ENCODE measurements at places on chromosomes 5 and 9.

DNA sequence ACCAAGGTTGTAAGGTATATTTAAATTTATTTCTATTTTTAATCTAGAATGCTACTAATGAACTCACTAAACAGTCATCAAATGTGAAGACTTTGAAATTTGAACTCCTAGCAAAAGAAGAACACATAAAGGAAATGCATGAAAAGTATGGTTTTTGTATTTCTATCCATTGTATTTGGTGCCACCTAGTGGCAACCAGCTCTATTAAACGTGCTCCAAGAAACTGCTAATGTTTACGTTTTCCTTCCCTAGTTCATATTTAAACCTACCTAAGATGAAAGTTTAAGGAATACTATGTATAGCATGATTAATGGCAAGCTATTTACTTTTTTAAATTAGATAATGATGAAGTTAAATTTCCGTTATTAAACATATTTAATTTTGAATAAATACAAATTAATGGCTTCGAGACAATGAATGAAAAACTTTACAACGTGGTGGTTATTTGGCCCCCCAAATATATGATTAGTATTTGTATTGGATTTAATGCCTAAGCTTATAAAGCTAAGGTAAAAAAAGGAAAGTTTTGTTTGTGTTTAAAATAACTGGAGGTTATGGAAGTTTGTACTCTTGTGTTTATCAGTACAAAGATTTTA, 115.9 kb upstream of the SH3GL2 start:
- peak; percentile 26 for DNase-seq

GRCh38 chr9:137449931-137450538, 8.9 kb upstream of the ENTPD8 start:
- DNase-seq, result no peak

- DNase-seq, result no peak
Observed at GRCh38 chr5:111095982-111096381, 3.8 kb downstream of the WDR36 start.

- DNase-seq, result no peak
Observed at GRCh38 chr5:96006291-96006690, 44.6 kb upstream of the ELL2 start.

- DNase-seq, result no peak
Observed at GRCh38 chr5:107104040-107104995, 566.4 kb downstream of the EFNA5 start.

DNA sequence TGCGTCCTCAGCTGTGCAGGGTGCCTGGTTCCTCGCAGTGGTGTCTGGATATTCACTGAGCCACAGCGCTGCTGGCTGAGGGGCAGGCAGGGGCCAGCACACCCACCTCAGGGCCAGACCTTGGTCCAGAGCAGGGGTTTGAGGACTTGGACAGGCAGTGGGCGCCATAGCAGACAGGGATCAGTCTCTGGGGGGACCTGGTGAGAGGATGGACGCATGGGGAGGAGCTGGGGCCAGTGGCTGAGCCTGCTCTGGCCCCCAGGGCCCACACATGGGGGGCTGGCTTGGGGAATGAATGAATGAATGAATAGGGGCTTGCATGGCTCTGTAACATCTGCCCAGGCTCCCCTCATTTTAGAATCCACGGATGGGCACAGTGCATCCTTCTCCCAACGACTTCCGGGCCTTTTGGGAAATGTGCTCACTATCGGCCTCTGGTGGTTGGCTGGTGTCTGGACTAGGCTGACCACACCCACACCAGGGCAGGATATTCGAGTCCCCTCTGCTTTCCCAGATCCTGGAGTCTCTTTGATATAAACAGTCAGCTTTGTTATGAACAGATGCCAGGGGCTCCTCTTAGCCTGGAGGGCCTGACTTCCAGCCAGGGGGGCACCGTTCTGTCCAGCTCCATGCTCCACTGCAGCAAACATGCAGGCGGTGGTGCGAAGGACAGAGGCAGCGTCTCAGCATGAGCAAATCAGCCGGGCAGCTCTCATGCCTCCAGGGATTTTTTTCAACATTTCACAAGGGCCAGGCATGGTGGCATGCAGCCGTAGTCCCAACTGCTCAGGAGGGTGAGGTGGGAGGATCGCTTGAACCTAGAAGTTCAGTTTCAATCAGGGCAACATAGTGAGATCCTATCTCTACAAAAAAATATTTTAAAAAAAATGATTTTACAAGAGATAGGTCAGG, 62.6 kb downstream of the NEK6 start:
- no peak for DNase-seq

- DNase-seq, result no peak
Observed at GRCh38 chr9:136985027-136985602, 2.3 kb downstream of the LCNL1 start.

DNA sequence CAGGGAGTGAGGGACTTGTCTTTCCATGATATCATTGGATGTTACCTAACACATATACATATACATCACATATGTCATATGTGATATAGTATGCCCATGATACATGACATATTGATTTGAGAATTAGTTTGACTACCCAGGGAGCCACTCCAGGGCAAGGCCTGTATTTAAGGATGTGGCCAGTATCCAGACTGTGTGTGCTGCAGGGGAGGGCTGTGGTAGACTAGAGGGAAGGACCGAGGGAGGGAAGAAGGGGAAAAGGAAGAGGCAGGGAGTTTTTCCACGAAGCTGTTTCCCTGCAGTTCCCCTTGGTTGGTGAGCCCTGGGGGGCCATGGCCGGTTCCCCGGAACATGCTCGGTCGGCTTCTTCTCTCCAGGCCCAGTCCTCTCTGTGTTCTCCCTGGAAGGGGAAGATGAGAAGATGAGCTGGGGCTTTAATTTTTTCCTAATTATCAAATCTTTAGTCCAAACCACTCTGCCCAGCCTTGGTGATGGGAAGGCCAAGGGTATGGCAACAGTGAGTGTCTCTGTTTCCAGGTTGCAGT, 48.7 kb downstream of the NSUN2 start:
- DNase-seq, result no peak

- no peak for DNase-seq
Observed at GRCh38 chr9:70949239-70949638, 172.2 kb downstream of the TRPM3 start.

DNA sequence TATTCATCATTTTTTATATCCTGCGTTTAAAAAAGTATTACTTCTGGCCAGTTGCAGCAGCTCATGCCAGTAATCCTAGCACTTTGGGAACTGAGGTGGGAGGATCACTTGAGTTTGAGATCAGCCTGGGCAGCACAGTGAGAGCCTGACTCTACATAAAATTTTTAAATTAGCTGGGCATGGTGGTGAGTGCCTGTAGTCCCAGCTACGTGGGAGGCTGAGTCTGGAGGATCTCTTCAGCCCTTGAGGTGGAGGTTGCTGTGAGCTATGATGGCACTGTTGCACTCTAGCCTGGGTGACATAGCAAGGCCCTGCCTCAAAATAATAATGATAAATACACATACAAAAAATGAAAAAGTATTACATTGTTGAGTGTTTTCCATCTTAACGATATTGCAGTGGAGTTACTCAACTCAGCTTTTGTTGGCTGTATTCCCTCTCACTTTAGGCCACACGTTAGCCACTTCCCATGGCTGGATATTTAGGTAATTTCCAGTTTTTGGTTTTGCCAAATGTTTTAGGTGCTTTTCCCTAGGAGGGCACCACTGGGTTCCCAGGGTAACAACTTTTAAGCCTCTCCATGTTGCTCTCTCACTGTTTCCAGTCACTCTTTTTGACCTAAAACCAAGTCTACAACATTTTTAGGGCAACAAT, 20.6 kb downstream of the SHB start:
- no peak for DNase-seq

DNA sequence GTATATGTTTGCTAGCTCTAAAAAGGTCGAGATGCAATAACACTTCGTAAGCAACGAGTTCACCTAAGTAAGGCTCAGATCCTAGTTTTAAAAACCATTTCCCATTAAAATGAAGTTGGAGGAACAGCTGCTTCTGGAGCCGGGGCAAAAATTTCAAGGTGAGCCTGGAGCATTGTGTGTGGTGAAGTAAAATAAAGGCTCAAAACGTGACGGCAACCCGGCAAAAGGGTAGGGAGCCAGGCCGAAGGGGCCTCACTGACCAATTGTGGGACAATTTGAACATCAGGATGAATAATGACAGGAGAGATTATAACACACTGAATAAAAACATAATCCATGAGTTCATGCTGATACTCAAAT, 20.1 kb downstream of the BTNL9 start:
- DNase-seq, result no peak

DNA sequence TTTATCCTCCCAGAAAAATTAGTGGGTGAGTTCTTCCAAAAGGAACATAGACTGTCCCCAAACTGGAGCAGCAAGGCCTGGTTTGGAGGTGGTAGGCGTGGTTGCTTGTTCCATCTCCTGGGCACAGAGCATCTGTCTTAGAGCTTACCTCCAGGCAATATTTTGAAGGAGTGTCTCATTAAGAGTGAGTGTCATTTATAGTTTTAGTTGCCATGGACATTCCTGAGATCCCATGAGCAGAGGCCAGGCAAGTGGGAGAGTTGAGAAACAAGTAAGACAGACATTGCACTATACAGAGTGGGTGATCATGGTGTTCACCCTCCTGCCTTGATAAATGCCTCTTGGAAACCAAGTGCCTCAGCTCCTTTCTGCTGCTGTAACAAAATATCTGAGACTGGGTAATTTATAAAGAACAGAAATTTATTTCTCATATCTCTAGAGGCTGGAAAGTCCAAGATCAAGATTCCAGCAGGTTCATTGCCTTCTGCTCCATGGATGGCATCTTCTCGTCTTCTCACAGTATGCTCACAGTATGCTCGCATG, 68.5 kb downstream of the KIAA1958 start:
- no peak for DNase-seq

DNA sequence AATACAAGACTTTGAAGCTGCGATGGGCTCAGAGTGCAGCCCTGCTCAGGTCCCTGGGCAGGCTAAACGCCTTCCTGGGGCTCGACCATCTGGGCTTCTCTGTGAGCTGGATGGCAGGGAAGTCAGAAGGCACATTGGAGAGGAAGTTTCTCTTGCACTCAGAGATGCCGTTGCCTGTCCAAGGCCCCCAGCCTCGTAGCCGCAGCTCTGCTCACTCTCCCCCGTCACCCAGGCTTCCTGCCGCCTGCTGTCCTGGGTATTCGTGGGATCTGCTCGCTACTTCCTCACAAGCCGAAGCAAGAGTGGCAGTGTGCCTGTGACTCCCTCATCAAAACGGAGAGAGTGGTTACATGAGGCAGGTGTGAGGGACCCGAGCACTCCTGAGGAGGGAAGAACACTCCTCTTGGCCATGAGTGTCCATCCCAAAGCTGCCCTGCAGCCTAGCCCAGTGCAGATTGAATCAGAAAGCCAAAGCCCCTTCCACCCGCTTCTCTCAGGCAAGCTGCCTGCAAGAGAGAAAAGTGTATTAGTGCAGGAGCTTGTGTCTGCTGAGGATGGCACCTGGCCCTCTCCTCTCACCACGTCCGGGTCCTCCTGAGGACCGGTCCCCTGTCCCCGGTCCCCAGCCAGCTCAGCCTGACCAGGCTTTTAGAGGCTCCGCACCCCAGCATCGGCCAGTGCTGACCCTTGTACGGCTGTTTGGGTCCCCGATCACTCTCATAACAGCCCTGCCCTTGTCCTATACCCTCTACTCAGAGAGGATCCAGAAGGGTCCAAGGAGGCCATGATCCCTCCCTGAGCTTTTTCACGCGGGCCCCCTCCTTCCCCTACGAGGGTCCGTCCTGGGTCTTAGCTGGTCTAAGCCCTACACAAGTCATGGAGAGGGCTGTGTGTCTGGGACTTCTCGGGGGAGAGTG, 7.3 kb downstream of the FCN2 start:
- no peak for DNase-seq

DNA sequence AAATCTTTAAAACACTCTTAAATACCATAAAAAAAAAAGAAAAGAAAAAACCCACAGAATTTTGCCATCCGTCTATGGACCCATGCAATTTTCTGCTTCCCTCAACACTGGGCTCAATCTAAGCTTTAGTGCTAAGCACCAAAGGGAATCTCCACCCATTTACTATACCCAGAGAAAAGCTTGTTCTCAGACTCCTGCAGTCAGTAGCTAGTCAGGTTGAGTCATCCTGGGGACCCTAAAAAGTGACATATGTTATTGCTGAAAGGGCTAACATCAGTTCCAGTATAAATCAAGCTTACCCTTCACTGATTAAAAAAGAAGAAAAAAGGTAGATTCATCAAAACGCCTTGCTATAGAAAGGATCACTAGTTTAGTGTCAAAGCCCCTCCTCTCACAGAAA, 177.6 kb downstream of the MUSK start:
- DNase-seq, result no peak

GRCh38 chr9:28270156-28270555, 696.9 kb upstream of the C9orf72 start:
- no peak for DNase-seq

DNA sequence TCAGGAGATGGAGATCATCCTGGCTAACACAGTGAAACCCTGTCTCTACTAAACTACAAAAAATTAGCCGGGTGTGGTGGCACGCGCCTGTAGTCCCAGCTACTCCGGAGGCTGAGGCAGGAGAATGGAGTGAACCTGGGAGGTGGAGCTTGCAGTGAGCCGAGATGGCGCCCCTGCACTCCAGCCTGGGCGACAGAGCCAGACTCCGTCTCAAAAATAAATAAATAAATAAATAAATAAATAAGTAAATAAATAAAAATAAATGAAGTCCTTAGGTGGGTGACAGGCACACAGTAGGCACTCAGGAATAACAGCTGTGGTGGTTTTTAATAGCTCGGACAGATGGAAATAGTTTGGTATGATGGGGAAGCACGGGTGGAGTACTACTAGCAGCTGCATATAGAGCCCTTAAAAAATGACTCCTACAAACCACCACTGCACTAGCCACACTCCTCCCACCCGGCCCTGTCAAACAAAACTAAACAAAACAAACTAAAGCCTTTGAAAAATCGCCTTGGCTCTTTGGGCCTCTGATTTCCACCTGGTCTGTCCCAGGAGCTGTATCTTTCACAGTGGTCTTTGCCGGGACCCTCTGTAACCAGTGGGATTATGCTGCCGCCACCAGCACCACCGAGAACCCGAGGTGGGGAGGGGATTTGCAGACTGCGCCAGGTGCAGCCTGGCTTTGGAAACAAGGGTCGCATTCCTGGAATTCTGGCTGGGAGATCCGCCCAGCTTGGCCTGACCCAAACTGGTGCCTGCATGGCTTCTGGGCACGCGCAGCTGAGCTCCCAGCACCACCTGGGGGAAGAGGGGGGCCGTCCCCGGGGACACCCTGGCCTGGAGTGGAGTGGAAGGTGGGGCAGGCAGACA, 5.1 kb upstream of the WDR5 start:
- no peak for DNase-seq

DNA sequence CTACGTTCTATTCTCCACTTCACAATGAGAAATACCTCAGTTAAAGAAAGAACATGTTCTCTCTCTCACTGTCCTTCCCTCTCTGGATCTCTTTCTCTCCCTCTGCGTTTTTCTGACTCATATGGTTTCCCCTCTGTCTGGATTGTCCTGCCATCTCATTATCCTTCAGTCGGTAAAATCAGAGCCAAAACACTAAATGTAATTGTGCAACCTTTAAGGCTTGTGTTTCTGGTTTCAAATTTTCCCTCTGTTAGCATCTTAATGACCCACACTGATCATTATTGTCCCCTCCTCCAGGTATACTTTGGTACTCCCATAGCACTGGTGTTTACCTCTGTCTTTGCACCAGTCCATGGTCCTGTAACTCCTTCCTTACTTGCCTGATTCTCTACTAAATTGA, 509.4 kb upstream of the C9orf72 start:
- DNase-seq, result no peak

- no peak for DNase-seq
Observed at GRCh38 chr5:140567136-140567818, 2.6 kb downstream of the SLC35A4 start.

Measured in KG1 (cell line).